ENCODE measurements at places on chromosomes 6 and 20.

GRCh38 chr20:4904127-4904860, 97.0 kb downstream of the SLC23A2 start:
- DNase-seq = no peak

GRCh38 chr6:51992876-51993275, 94.5 kb downstream of the PKHD1 start:
- no peak for DNase-seq

- DNase-seq = no peak
Measured at GRCh38 chr6:71496018-71496721, 207.6 kb downstream of the OGFRL1 start.

GRCh38 chr20:1942486-1943274, 47.5 kb downstream of the SIRPA start:
- no peak for DNase-seq

DNA sequence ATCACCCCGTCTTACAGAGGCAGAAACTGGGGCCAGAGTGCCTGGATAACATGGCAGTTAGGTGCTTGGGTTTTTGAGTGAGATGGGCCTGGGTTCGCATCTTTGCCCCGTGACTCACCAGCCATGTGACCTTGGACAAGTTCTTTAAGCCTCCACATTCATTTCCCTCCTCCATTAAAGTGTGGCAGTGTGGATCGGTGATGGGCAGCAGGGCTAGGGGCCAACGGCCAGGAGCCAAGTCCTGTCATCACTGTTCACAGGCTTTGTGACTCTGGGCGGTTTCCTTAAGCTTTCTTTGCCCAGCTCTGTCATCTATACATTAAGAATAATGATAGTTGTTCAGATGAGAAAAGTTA, 85.5 kb upstream of the PMEPA1 start:
- no peak for DNase-seq

DNA sequence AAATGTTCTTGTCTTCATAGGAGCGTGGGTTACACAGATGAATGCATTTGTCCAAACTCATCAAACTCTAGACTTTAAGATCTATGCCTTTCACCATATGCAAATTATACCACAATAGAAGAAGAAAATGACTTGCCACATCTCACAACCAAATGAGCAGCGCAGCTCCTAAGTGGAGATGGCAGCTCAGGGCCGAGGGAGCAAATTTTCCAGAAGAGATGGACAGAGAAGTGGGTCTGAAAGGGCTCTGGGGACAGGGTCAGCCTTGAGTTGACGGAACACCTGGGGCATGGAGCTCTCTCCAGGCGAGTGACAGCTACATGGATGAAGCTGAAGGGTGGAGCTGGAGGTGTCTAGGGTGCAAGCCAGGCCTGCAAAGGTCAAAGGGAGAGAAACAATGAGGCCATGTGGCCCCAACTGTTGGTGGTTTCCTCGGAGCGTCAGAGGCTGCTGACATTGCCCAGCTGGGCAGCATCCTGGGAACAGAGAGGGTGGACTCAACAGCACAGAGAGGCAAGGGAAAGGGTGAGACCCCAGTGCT, 228.3 kb downstream of the NRN1 start:
- DNase-seq = no peak

- no peak for DNase-seq
Measured at GRCh38 chr6:18203786-18204185, 48.6 kb downstream of the KDM1B start.

- DNase-seq = no peak
Measured at GRCh38 chr6:110389689-110390382, 25.5 kb downstream of the DDO start.

DNA sequence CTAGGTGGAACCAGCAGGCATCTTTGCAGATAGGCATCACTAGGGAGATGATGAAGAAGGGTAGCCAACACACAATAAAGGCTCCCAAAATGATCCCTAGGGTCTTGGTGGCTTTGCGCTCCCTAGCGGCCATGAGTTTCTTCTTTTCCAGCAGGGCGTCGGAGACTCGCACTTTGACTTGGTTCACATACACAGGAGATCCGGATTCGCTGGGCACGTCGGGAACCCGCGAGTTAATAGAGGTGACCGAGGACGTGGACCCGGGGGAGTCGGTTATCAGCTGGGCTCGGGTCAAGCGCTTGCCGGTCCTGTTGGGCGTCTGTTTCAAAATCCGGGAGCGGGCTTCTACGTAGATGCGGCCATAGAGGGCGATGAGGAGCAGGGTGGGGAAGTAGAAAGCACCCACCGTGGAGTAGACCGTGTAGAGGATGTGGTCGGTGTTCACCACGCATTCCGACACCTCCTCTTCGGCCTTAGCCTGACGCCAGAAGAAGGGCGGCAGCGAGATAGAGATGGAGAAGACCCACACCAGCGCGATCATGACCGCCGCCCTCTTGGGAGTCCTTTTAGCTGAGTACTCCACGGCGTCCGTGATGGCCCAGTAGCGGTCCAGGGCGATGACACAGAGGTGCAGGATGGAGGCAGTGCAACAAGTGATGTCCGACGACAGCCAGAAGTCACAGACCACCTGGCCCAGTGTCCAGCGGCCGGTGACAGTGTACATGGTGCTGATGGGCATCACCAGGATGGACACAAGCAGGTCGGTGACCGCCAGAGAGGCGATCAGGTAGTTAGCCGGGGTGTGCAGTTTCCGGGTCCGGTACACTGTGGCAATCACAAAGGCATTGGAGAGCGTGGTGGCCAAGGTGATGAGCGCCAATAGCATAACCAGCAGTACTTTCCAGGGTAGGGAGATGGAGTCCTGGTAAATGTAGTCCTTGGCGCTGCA, 658 bp downstream of the HTR1B start:
- DNase-seq = no peak

DNA sequence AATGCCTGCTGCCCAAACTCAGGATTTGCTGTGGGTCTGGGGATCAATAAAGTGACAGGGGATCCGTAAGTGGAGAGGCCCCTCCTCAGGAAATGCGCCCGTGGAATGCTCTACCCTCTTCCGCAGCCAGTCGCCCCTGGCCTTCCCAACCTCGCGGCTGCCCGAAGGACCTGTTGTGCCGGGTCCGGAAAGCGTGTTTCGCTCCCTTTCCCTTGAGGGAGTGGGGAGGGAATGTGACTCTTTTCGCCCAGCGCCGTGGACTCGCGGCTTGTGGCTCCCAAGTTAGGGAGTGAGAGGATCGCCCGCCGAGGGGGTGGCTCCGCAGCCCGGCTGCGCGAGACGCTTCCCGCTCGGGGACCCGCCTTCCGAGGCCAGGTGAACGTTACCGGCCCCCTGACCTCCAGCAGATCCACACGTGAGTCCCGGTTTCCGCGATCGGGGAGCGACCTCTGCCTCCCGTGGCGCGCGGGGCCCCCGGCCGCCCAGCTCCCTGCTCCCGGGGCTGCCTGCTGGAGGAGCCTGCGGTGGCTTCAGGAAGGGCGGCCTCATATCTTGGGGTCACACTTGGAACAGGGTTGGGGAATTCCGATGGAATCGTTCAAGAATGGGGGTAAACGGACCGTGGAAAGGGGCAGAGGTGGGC, 666 bp downstream of the TPD52L1 start:
- DNase-seq = peak; percentile 55

GRCh38 chr20:62129731-62130531, 7.7 kb downstream of the LSM14B start:
- DNase-seq = no peak

GRCh38 chr6:34319471-34319885, 70.7 kb upstream of the SMIM29 start:
- no peak for DNase-seq

- no peak for DNase-seq
Measured at GRCh38 chr20:43586641-43587040, 4.1 kb upstream of the IFT52 start.

DNA sequence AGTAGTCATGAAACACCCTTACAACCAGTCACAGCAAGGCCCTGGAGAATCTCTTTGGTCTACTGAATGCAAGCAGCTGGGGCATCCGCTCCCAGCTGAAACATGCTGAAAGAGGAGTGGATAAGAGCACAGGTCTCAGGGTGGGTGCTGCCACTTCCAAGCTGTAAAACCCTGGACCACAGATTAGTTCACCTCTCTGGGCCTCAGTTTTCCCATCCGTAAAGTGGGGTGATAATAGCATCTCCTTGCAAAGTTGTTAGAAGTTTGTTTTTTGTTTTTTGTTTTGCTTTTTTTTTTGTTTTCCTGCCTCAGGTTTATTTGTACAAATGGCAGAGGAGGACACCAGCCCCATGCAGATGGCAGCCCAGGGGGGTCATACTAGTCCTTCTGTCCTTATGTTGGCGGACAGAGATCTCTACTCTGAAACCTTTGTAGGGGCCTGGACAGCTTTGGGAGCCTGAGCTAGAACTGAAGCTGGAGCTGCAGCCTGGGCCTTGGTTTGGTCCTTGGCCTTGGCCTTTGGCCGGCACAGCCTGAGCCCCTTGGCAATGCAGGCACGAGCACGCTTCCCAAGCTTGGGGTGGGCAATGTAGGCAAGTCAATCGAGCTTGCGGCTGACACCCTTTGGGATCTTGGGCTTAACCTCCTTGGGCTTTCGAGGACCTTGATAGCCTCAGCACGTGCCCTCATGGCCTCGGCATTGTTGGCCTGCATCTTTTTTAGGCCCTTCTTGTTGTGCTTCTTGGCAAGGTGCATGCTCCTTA, 38.2 kb downstream of the MRPL14 start:
- DNase-seq = no peak

- DNase-seq = no peak
Measured at GRCh38 chr6:52596371-52597028, 19.6 kb upstream of the TRAM2 start.

DNA sequence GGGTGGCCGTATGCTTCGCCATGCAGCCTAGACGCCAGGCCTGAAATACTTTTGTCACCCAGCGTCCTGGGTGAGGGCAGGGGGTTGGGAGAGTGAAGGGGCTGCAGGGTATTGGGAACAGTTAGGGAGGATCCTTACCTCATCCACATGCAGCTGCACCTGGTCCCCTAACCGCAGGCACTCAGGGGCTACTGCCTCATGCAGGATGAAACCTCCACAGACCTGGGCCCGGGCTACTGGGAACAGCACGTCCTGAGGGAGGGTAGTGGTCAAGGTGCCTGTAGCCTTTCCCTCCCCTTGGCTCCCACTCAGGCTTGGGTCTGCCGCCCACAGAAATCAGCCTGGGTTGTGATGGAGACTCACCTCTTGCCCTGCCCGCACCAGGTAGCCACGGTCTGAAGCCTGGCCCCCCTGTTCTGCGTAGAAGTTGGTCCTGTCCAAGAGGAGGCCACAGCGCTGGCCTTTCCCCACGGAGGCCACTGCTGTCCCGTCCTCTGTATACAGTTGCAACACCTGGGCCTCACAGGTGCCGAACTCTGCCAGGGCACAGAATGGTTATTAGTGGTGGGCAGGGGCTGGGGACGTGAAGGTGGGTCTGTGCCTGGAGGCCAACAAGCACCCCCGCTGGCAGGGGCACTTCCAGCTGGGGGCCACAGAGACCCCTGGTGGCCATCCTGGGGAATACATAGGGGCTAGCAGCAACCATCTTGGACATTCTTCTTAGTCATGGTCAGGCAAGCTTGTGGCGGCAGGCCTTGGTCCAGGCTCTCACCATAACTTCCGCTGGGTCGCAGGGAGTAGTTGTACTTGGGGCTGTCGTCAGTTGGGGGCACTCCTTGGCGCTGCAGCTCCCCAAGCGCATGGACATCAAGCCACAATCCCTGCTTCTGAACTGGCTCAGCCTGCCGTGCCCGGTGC, 8.6 kb downstream of the AARS2 start:
- peak; percentile 34 for DNase-seq

DNA sequence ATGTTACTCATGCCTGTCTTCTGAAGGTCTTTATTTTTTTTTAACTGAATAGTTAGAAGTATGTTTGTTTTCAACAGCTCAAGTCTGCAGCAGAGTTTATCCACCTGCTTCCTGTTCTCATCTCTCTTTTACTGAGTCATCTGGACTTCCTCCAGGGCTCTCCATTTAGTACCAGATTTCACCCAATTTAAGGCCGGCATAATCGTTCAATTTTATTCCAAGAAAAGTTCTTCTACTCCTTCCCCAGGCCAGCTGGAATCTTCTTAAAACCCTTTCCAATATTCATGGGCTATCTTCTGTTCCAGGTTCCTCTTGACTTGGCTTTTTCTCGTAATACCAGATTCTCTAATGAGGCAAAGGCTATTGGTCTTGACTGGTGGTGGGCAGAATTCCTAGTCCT, 79.0 kb upstream of the LAMA2 start:
- no peak for DNase-seq

GRCh38 chr20:46694484-46694883, 5.2 kb upstream of the TP53RK start:
- no peak for DNase-seq

DNA sequence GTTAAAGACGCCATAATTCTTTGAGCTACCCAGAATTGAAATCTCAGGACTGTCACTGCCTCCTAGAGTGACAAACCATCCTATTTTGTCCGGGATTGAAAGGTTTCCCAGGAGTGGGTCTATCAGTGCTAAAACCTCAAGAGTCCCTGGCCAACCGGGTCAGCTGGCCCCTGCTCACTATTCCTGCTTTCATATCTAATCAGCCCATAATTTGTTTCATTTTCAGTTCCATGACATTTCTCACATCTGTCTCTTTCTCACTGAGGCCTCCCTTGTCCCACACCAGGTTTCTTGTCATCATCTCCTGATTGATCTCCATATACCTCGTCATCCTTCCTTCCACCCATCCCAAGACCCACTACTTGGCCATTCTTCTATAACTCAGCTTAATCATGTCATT, 98.2 kb downstream of the SLC35B3 start:
- DNase-seq = no peak

- peak; percentile 75 for DNase-seq
Measured at GRCh38 chr6:53361549-53362031, 12.8 kb upstream of the ELOVL5 start.

GRCh38 chr20:61691978-61692377, 373.7 kb downstream of the TAF4 start:
- no peak for DNase-seq

- no peak for DNase-seq
Measured at GRCh38 chr6:154752022-154752421, 18.8 kb downstream of the SCAF8 start.

- DNase-seq = peak; percentile 77
Measured at GRCh38 chr6:42166444-42167141, 6.6 kb upstream of the GUCA1A start.

- DNase-seq = peak; percentile 53
Measured at GRCh38 chr20:33693741-33694638, 7.8 kb upstream of the E2F1 start.

- DNase-seq = no peak
Measured at GRCh38 chr6:136465766-136466303, 84.4 kb downstream of the MAP7 start.

- no peak for DNase-seq
Measured at GRCh38 chr6:33828764-33829731, 25.2 kb upstream of the MLN start.

GRCh38 chr6:4256969-4257368, 121.6 kb upstream of the ECI2 start:
- no peak for DNase-seq

Measured in adrenal gland (tissue), 19 donors.